ENCODE measurements at places on chromosomes 12 and 14. TPM values are rescaled to one million over a fixed set of nuclear protein-coding genes. Genes with fewer than 3 reads are reported as not detected.
A peak's percentile ranks its signal among the peaks of the same experiment; 100 is the strongest.

- DNase-seq = peak; percentile 72
Observed at GRCh38 chr12:130978785-130979184, 25.1 kb downstream of the ADGRD1 start.

Gene GDF3
- total RNA-seq = not detected

- no peak for DNase-seq
Observed at GRCh38 chr12:1013618-1014489, 22.8 kb downstream of the ERC1 start.

GRCh38 chr12:3127832-3128231 is 50.7 kb downstream of the TSPAN9 start:
- no peak for DNase-seq

Gene KRT82
- total RNA-seq = not detected

- no peak for DNase-seq
Observed at GRCh38 chr12:128743916-128744315, 79.8 kb downstream of the SLC15A4 start.

Gene MYF6
- total RNA-seq = not detected

- no peak for DNase-seq
Observed at GRCh38 chr12:43370263-43370662, 181.7 kb downstream of the ADAMTS20 start.

GRCh38 chr14:61188196-61188595 is 92.9 kb downstream of the TMEM30B start:
- DNase-seq = peak; percentile 65

- DNase-seq = no peak
Observed at GRCh38 chr12:29714966-29715365, 68.8 kb downstream of the TMTC1 start.

All from sigmoid colon (tissue), 7 donors.